HS-5 (cell line): ENCODE measurements at places on chromosomes 5 and 9.

- no peak for DNase-seq
Measured at GRCh38 chr5:180644129-180644824, 5.1 kb downstream of the FLT4 start.

DNA sequence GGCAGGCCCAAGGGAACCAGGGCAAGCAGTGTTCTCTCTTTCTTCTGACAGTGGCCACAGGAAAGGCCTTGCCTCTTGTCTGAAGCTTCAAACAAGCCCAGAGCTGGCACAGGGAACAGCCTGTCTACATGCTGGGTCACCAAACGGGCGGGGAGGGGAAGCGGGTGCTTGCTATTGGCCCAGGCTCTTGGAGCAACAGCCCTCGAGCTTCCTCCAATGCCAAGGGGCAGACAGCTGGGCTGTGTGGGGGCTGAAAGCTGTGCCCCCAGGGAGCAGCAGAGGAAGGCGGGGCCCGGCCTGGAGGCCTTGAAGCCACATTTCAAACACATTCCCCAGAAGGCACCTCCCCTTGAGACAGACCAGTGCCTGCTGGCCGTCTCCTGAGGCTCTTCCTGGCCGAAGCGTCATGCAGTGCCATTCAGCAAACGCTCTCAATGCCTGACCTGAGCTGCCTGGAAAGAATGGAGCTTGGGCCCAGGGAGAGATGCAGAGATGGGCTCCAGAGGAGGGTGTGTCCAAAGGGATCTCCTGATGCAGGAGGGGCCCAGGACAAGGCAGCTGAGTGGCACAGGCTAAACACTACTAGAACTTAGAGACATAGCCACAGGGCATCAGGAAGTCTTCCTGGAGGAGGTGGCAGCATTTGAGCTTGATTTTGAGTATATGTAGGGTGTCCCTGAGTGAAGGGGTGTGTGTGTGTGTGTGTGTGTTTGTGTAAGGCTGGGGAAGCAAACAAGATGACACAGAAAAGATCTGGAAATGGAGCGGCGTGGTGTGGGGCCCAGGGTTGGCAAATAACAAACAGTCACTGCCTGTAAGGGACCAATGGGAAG is 2.5 kb downstream of the FIBCD1 start:
- DNase-seq: no peak

GRCh38 chr5:79694183-79694582 is 4.5 kb downstream of the CMYA5 start:
- DNase-seq: no peak

DNA sequence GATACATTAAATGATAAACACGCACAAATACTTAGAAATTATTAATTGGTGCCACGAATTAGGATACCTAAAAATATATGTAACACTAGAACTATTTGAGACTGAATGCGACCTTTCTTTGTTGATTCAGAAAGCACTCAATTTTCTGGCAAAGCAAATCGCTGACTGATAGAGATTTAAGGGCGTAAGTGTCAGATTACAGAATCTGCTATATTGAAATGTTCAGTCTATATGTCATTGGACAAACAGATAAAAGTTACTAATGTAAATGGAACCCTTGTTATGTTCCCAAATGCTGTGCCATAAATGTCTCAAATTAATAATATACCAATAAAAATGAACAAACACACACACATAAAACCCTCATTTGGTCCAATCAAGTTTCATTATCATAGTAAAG is 137.9 kb downstream of the MPDZ start:
- no peak for DNase-seq

- DNase-seq: no peak
Measured at GRCh38 chr5:56317923-56318561, 84.9 kb upstream of the ANKRD55 start.
